ENCODE measurements at places on chromosomes 7 and 10.

- no peak for DNase-seq
These were observed 176.9 kb upstream of the FZD8 start for GRCh38 chr10:35819011-35819410.

- DNase-seq: no peak
These were observed 4.2 kb downstream of the MNX1 start for GRCh38 chr7:157006205-157006747.

GRCh38 chr10:63072951-63073350 lies 60.2 kb upstream of the NRBF2 start:
- no peak for DNase-seq

DNA sequence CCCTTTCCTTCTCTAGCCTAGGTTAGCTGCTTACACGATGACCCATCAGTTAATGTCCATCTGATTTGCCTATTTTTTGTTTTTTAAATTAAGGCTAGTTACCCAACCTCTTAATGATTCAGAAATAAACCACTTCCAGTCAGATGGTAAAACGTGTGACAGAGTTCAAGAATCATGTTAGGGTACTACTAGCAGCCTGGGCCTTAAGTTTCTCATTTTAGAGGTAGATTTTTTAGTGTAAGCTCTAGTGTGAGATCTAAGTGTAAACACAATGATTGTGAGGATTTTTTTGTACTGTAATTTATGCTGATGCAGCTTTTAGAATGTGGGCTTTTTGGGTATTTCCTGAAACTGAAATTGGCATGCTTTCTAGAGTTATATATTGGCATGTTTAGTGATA lies 130.0 kb downstream of the CDK14 start:
- no peak for DNase-seq

DNA sequence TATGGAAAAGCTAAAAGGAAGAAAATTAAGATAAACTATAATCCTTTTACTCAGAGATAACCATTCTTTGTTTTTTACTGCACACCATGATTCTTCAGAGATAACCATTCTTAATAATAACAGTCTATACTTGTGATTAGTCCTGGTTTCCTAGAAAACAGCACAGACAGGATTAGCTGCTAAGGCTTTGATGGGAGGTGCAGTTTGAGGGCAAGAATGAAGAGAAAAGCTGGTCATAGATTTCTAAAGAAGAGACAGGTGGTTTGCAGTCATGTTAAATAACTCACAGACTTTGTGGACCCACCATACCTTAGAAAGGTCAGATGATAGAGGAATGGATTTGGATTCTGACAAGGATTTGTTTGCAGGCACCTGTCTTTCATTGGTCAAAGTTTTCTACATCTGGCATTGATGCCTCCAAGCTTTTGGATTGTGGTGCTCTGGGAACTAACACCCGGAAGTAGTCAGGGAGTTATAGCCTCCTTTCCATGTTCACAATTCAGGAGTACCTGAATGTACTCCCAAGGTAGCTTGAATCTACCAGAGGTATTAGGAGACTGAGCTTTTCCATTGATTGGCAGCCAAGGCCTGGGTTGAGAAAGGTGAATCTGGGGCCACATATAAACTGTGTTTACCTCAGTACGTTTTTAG lies 3.7 kb downstream of the SMC3 start:
- no peak for DNase-seq

DNA sequence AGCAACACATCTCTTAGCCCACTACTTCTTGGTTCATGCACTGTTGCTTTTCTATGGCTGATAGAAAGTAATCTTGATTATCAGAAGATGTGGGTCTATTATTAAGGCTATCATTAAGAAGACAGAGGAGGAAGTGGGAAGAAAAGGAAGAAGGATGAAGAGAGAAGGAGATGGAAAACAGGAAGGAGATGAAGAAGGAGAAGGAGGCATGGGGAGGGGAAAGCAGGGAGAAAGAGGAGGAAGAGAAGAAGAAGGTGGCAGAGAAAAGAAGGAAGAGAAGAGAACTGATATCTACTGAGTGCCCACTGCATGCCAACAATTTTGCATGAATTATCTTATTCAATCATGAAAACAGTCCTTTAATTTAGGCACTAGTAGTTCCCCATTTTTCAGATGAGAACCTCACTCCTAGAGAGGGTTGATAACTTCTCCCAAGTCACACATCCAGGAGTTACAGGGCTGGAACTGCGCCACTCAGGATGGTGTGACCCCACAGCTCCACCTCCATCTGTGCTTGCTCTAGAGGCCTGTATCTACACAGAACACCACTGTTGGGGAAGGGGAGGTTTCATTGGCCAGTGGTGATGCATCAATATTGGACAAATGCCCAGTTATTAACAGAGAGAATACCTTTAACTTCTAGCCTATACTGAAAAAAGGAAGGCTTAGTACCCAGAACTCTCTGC lies 147.4 kb downstream of the CXCL12 start:
- no peak for DNase-seq
